ENCODE measurements at places on chromosomes 3 and 15.

DNA sequence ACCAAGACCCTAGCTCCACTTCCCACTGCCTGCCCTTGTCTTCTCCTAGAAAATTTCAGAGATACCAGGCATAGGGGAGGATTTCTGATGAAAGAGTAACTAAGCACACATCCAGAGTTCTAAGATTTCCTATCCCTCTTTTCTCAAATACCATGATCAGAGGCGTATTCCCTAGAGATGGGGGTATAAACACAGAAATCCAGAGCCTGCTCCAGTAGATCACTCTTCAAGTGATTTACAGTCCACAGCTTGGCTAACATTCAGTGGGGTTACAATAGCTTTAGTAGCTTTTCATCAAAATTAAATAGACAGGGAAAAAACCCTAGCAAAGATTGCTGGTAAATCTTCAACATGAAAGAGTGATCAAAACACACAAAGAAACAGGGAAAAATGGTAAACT lies 800.7 kb upstream of the GRM7 start:
- DNase-seq: no peak

DNA sequence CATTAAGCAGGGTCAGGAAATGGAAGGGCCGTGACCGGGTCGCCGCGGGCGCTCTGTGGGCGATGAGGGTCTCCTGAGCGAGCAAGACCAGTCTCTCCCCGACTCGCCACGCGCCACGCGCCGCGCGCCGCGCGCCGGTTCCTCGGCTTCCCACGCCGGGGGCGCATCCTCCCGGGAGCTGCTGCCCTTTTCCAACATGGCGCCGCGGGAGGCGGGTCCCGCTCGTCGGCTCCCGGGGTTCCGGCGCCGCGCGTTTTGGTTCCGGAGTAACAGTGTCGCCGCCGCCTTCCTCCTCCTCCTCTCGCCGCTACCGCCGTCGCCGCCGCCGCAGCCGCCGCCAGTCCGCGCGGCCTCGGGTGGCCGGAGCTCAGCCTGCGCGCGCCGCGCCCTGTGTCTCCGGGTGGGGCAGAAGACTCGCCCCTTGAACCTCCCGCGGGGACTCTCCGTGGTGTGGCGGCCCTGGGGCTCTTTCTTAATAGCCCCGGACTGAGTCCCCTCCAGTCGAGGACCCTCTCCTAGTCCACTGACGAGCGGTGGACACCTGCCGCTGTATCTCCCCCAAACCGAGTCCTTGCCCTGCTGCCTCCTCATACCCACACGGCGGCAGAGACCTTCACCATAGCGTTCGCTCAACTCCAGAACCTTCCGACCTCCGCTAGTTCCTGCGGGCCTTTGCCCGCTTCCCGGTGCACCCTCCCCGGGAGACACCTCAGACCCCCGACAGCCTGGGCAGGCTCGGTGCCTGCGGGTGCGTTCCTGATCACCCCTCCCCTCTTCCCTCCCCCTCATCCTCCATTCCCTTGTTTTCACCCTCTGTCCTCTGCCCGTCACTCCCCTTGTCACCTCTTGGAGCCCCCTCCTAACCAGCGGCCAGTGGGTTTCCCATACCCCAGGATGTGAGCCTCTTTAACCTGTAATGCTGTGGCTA lies at the start of gene MAP2K5:
Gene MAP2K5 (plus strand): TSS at position 284 of the 928 bp plus-strand sequence. CDS start 633 bp downstream, at position 917.
- DNase-seq: peak; percentile 77

DNA sequence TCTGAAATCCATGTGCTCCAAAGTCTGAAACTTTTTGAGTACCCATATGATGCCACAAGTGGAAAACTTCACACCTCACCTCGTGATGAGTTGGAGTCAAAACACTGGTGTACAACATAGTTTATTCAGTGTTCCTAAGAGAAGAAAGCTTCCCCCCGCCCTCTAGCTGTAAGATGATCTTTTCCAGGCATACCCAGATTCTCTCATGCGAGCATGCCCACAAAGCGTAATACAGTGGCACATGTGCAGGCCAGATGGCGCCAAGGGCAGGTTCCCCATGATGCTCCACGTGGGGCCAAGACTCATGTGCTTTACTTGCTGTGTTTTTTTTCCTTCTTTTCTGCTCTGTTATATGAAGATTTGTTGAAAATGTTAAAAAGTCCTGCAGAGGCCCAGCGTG lies 104.9 kb upstream of the LRRFIP2 start:
- no peak for DNase-seq

GRCh38 chr3:141552440-141552991 lies 65.7 kb downstream of the RASA2 start:
- no peak for DNase-seq

DNA sequence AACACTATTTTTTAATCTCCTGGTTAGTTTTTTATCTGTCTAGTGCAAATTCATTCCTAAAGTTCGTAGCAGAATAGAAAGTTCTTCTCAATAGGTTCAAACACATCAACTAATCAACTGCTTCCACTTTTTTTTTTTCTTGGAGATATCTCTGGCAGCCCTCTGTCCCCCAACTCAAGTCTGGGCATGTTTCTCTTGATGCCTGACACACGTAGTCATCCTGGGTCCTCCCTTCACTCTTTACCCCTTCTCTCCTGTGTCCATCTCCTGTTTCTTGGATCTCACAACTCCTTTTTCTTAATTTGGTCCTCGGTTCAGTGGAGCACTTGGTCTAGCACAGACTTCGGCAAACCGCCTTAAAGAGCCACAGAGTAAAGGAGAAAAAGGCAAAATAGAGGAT lies 14.4 kb downstream of the TNFAIP8L3 start:
- no peak for DNase-seq

GRCh38 chr3:134955874-134956273 lies 160.8 kb downstream of the EPHB1 start:
- no peak for DNase-seq

DNA sequence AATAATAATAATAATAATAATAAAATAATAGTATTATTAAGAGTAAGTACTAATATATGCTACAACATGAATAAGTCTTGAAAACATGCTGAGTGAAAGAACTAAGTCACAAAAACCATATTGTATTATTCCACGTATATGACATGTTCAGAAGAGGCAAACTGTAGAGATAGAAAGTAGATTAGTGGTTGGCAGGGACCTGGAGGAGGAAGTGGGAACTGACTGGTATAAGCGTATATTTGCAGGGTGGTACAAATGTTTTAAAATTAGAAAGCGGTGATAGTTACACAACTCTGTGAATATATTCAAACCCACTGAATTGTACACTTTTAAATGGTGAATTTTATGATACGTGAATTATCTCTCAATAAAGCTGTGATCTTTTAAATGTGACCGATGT lies 32.8 kb downstream of the LRRK1 start:
- no peak for DNase-seq

DNA sequence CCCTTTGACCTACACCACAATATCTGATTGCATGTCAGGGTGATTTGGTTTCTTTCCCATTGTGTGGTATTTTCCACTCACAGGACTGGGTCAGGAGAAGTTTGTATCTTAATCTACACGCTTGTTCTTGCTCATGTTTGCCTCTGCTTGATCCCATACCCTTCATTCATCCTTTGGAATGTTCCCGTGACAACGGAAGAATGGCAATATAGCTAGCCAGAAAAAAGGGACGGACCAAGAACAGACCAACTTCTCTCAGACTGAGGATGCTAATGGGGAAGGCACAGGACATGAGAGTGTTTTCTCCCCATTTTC lies 7.8 kb upstream of the THSD4 start:
- DNase-seq: no peak

DNA sequence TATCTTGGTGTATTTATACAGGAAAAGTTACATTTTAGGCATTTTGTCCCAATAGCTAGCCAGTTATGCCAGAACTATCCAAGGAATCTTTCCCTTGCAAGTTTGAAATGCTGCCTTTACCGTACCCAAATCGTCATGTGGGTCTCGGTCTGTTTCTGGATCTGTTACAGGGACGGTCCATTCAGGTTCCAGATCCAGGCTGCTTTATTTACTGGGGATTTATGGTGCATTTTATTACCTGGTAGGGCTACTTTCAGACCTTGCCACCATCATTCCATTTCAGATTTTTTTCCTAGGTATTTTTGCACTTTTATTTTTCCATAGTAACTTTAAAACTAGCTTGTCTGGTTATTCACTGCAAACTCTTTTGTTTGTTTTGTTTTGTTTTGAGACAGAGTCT lies 186.5 kb downstream of the NSMCE3 start:
- DNase-seq: no peak

DNA sequence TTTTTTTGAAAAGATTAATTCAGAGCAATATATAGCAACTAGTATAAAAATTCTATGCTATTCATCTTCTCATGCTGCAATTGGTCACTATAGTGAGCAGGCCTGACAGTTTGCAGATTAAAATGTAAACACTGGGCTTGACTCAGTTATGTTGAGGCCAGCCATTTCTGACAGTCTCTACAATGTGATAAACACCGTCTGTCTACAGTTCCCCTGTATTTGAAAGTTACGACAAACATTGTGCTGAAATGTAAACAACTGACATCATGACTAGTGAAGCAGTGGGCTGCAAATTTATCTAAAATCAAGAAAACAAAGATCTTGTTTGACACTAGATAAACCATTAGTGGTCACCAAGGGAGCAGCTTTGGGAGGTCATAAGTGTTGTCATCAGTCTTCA lies 197.4 kb downstream of the ISL2 start:
- DNase-seq: no peak

DNA sequence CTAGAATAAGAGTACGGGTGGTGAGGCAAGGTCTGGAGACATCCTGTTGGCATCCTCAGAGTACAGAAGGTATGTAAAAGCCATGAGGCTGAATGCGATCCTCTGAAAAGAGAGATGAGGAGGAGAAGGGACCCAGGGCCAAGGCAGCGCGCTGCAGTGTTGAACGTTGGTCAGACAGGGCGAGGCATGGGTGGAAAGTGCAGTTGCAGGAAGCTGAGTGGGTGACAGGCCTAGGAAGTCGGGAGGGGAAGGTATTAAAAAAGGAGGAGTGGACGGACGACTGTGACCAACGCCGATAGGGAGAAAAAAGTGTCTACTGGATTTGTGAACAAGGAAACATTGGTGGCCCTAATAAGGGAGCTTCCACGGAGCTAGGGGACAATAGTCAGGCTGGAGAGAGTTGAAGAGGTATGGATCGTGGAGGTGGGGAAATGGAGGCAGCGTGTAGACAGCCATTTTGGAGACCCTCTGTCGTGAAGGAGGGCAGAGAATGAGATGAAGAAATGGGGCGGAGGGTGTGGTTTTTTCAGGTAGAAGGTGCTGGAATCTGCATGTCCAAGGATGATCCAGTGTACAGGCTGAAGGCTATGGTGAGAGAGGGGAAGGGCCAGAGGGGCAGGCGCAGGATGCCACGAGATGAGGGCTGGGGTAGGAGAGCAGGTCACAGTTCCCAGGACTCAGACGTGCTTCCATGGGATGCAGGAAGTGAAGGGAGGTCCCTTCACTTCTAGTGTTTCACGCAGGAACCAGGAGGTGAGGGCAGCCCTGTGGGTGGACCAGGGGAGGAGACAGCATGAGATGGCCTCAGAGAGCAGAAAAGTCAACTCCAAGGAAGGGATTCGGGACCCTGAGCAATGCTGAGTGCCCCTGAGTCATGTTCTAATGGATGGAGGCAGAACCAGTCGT lies 115.9 kb downstream of the ASB7 start:
- no peak for DNase-seq

DNA sequence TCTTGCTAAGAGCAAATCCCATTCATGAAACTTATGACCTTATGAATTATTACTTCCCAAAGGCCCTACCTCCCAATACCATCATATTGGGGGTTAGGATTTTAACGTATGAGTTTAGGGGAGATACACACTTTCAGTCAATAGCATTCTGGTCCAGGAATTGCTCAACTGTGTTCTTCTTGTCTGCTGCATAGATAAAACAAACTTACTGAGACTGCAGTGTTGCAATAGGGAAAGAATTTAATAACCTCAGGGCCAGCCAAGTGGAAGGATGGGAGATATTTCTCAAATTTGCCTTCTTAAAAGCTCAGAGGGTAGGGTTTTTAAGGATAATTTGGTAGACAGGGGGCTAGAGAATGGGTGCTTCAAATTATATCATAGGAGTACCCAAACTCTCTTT lies 625.8 kb downstream of the OTOL1 start:
- DNase-seq: no peak

DNA sequence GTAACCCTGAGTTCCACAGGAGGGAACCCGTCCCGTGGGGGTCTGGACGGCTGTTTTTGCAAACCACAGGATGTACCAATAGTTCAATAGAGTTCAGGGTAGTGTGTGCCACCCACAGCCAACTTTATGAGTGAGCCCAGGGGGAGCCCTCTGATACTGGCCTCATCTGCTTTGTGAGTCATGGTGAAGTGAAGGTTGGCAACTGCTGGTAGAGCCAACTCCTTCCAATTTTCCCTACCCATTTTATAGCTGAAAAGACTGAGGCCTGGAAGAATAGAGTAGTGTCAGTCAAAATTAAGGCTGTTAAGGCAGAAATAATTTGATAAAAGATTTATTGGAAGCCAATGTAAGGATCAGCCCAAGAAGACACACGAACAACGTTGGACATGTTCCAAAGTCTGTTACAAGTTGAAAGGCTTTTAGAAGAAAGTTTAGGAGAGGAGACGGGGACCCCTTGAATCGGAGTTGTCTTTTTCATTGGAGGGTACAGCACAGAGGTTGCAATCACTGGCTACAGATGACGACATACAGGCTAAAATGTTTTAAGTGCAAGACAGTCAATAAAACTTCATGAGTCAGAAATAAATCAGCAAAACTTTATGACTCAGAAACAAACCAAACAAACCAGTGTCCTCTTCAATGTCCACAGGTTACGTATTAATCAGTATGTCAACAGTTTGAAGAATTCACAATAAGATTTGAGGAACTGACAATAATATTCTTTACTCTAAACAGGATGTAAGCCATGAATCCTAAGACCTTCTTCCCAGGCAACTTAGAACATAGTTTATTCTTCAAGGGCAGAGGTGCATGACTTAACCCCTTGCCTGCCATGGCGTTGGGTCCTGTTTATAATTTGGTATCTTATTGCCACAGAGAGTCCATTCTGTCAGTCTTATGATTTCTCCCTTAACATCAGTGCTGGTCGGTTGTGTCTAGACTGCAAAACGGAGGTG lies 62.9 kb upstream of the NR2E3 start:
- DNase-seq: no peak

- no peak for DNase-seq
These were observed 32.6 kb upstream of the DCP1A start for GRCh38 chr3:53379898-53380297.

DNA sequence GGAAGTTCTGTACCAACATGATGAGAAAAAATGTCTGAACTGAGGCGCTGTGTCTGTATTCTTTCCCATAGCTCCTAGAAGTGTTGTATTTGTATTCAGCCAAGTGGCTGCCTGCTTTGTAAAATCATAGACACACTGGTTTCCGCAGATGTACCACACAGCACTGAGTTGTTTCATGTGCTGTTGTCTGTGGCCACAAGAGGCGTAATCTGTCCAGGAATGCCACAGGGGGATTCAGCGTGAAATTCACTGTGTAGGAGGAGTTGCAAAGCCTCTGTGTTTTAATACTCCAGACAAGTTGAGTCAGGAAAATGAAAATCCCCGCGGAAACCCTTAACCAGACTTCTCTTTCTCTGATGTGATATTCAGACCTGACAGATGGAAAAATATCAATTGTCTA lies 462.2 kb downstream of the NSUN3 start:
- DNase-seq: no peak

DNA sequence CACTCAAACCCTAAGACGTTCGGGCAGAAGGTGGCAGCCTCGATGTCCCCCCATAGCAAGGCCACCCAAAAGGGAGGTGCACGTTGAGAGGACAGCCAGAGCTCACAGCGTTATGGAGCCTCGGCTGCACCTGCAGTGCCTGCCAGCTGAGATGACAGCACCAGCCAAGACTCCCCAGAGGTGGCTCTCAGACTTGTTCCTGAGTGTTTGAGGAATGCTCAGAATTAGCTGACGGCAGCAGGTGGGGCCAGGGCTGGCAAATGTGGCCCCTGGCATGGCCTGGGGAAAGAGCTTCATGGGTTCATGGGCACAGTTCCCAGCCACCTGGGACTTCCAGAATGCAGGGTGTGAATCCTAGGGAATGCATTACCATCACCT lies 177.8 kb downstream of the KLF13 start:
- DNase-seq: no peak

GRCh38 chr3:197795200-197795599 lies 4.1 kb downstream of the LRCH3 start:
- no peak for DNase-seq

All from CD4-positive, alpha-beta memory T cell (primary cell).